ENCODE measurements at places on chromosomes 1 and 21.
A peak's percentile ranks its signal among the peaks of the same experiment; 100 is the strongest.

DNA sequence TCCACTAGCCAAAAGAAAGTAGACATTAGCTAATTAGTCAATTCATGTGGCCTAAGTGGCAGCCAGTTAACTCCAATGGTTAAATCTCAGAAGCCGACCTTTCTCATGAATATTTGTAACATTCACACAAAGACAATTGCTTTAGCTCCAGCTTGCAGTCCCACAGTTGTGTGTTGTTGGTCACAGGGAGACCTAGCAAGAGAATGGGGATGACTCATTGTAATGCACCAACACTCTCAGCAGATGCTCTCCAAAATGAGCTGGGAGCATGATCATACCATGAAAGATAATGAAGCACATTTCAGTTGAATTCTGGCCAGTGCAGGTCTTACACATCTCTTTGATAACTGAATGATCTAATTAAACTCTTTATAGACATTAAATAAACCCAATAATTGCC lies 160.4 kb downstream of the HLX start:
- no peak for DNase-seq

GRCh38 chr1:27601771-27602461 lies 2.0 kb downstream of the AHDC1 start:
- no peak for DNase-seq

GRCh38 chr1:10242811-10243210 lies 32.4 kb downstream of the KIF1B start:
- no peak for DNase-seq

GRCh38 chr1:179126338-179127060 lies 44.6 kb downstream of the TOR3A start:
- no peak for DNase-seq

DNA sequence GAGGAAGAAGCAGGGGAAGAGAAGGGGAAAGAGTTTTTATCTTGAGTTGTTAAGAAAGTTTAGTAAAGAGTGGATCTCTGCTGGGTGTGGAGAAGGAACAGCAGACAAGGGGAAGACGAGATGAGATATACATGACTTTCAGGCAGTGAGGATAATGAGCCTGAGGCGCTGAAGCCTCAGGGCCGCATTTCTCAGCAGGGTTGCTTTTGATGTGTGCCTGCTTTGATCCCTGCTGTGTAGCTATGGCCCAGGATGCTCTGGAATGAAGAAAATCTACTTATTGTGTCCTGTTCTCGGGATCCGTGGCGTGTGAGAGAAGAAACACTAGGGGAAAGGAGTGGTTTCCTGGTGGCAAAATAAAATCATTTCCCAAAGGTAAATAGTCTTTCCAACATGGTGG lies 15.1 kb upstream of the RPE65 start:
- no peak for DNase-seq

GRCh38 chr1:66833112-66833511 lies 32.0 kb upstream of the INSL5 start:
- no peak for DNase-seq

- peak; percentile 89 for DNase-seq
Measured at GRCh38 chr1:182601416-182601786, 2.8 kb downstream of the RGS16 start.

- no peak for DNase-seq
Measured at GRCh38 chr1:93648656-93649055, 33.0 kb downstream of the BCAR3 start.

GRCh38 chr1:210376836-210377372 lies 48.2 kb downstream of the HHAT start:
- no peak for DNase-seq

DNA sequence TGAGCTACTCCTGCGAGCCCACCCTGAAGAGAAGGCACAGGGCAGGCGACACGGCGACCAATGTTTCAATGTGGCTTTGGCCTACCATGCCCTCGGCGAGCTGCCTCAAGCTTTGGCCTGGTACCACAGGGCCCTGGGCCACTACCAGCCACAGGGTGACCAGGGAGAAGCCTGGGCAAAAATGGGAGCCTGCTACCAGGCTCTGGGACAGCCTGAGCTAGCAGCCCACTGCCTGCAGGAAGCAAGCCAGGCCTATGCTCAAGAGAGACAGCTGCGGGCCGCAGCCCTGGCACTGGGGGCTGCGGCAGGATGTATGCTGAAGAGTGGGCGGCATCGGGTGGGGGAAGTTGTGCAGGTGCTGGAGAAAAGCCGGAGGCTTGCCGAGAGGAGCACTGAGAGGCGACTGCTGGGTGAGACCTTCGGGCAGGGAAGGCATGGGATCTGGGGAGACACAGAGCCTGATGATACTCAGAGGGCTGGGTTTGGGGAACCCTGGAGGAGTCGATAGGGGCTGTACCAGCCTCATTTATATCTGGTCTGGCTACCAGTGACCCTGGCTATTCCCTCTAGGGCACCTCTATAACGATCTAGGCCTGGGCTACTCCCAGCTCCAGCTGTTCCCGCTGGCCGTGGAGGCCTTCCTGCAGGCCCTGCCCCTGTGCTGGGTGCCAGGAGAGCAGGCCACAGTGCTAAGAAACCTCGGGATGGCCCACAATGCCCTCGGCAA lies 2.3 kb downstream of the TTC24 start:
- DNase-seq = no peak

GRCh38 chr1:58764294-58764978 lies 19.4 kb downstream of the JUN start:
- DNase-seq = no peak

DNA sequence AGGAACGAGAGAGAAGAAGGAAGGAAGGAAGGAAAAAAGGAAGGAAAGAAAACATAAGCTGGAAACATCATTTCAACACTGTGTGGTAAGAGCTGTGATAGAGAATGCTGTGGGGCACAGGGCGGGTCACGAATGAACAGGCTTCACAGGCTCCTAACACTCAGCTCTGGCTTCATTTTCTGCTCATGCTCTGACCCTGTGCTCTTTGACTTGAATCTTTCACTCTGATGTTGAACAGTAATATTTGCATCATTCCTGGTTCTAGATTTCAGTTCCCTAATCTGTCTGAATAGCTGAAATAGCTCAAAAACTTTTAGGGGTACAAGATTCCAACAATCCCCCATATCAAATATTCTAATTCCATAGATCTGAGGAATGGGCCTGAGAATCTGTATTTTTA lies 207.3 kb downstream of the LHX8 start:
- DNase-seq = no peak

- DNase-seq = no peak
Measured at GRCh38 chr1:206649261-206649921, 14.1 kb downstream of the DYRK3 start.

GRCh38 chr1:11729498-11730428 lies 6.2 kb upstream of the AGTRAP start:
- no peak for DNase-seq

DNA sequence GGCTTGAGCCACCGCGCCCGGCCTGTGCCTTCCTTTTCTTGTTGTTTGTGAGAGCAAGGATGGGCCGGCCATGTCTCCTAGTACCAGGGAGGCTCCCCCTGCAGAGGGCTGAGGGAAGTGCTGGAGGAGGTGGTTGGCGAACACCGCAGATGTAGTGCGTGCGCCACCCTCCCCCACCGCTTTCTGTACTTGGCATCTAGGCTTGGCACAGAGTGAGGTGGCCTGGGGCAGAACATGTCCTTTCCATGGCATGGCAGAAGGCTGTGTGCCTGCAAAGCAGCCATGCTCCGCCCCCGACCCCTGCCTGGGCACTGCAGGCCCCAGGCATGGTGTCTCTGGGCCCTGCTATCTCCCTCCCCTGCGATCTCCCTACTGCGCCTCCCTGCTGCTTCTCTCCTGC lies 30.7 kb downstream of the ALPL start:
- no peak for DNase-seq

- no peak for DNase-seq
Measured at GRCh38 chr1:157195521-157196244, 57.5 kb upstream of the ETV3 start.

DNA sequence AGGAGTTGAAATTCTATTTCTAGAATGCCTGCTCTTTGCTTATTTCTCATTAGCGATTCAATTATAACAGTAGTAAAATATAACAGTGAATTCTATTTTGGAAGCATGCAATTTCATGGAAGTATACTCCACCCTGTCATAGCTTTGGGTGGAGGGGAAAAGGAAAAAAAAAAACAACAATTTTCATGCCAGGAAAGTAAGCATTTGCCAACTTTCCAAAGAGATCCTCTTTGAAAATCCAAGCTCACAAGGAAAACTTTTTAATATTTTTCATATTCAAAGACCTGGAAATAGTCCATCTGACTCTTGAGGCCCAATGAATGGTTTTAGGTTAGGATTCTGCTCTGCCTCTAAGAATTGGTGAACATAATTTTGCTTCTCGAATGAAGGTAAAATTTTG lies 134.5 kb downstream of the PTPN14 start:
- DNase-seq = no peak

DNA sequence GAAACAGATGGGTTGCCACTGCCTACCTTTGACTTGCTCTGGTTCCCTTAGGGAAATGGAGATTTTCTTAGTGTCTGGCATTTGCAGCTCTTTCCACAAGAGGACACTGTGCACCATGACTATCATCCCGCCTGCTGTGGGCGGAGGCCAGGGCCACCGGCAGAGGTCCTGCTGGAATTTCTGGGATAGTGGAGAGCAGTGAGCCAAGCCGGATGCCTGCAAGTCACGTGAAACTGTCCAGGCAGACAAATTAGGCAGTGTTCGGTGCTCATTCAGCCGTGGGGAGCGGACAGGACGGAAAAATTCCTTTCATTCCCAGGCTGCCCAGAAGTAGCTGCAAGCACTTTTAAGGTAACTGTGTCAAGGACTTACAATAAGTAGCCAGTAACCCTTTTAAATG lies 43.4 kb downstream of the IGSF5 start:
- DNase-seq = peak; percentile 31

- DNase-seq = no peak
Measured at GRCh38 chr1:90537606-90538362, 179.3 kb downstream of the BARHL2 start.

DNA sequence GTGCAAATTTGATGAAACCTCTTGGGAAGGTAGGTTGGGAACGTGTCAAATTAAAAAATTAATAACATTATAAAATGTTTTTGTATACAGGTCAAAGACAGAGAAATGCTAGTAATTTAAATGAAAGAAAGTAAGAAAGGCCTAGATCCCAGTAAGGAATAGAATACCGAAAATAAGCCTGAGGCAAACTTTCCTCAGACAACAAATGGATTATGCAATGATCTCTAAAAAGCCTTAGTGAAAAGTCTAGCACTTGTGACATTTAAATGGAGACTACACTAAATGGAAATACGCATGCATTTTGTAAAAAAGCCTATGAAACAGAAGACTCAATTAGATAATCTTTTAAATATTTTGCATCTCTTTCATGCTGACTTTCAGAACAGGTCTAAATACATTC lies 138.5 kb upstream of the ZNHIT6 start:
- no peak for DNase-seq

DNA sequence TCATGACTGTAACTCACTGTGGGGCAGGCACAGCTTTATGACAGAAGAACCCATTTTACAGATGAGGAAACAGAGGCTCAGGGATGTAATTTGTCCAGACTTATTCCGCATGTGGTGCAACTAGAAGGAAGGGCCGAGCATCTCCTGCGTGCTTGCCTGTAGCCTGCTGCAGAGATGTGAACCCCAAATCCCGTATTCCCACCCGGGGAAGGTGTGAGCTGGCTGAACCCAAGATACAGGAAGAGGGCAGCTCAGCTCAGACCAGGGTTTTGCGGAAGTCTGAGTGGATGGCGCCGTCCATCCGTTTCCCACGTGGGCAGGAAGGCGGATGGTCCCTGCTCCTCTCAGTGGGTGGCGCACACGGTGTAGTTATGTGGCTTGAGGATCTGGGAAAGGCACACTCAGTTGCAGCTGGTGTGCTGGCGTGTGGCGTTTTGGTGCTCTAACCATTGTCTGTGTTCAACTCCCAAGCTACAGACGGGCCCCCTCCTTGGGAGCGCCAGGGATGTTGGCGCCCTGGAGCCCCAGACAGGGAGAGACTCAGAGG lies 1.2 kb downstream of the CROCC start:
- no peak for DNase-seq

GRCh38 chr1:111739194-111739924 lies at the start of gene INKA2:
Gene INKA2, minus strand, starts transcription at chr1:111739395. Its CDS starts 153 bp downstream, at chr1:111739242.
- peak; percentile 76 for DNase-seq

DNA sequence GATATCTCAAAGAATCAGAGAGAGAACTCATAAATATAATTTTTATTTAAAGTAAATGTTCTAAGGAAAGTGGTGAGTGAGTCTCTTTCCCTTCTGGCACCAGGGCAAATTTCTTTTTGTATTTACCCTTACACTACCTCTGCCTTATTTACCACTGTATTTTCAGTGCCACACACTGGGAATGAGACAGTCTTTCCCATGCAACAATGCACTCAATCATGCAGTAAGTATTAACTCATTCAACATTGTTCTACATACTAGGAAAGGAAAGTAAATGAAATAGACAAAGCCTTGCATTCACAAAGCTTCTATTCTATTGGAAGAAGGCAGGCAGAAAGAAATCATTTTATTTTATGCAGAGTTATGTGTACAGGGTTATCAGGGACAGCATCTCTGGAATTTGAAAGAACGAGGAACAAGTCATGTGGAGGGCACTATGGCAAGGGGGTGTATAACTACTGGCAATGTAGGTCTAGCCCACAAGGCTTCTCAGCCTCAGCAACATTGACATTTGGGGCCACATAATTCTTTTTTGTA lies 129.8 kb upstream of the PRDX6 start:
- no peak for DNase-seq

- DNase-seq = no peak
Measured at GRCh38 chr1:213135572-213135971, 84.5 kb downstream of the RPS6KC1 start.

- DNase-seq = no peak
Measured at GRCh38 chr1:245707941-245708340, 553.2 kb downstream of the KIF26B start.

DNA sequence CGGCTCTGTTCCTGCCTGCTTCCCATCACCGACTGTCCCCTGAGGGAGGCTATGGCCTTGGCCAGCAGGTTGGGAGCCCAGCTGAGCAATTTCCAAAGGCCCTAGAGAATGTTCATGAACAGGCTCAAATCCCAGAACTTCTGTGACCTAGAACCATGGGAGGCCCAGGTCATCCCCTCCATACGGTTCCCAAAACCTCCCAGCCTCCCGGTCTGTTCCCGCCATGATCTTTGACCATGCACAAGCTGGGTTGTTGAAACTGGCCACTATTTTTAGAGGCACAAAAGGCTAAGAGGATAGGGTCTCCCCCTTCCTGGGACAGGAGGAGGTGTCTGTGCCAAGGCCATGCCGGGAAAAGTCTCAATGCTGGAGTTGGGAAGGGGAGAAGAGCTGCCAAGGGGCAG lies 27.5 kb downstream of the EPHA2 start:
- DNase-seq = no peak

Data from NCI-H460 (cell line).